ENCODE measurements at places on chromosomes 3 and 15.

GRCh38 chr3:58020783-58021071 is 12.5 kb downstream of the FLNB start:
- DNase-seq: no peak

DNA sequence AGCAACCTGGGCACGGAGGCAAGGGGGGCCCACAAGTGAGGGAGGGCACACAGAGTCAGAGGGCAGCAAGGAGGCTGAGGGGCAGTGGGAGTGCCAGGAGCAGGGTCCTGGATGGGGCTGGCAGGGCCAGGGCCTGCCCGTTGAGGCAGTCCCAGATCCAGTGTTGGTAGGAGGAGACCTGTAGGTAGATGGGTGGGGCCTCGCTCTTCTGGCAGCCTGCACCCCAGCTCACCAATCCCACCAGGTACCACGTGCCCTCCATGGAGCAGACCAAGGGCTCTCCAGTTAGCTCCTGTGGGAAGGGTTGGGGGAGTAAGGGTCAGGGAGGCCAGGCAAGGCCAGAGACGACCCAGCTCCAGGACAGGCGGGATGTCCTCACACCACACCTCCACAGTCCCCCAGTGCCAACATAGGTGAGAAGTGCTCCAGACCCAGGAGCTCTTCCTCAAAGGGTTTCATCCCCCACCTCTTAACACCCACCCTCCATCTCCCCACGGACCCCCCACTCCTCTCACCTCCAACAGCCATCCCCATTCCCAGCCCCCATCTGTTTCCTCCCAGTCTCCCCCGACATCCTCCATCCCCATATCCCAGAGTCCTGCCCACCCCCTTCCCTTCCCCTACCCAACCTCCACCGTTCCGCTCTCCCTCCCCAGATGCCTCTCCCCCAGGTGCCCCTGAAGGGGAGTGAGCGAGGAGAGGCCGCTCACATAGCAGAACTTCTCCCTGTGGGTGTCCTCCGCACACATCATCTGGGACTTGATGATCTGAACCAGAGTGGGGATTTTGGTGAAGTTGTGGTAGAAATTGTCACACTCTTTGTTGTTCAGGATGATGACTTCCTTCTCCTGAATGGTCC is 5.2 kb downstream of the PRSS50 start:
- DNase-seq: no peak

- DNase-seq: no peak
Observed at GRCh38 chr15:62712455-62712839, 330.1 kb upstream of the TPM1 start.

DNA sequence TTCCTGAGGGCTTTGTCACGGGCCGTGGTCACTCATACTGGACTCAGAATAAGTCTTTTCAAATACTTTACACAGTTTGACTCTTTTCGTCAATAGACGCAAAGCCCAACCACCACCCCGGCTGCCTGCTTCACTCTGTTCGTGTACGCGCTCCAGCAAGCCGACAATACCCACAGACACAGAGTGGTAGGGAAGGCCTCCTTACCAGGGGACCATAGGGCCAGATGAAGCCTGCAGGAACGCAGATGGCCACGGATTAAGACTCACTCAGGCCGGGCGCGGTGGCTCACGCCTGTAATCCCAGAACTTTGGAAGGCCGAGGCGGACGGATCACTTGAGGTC is 29.7 kb downstream of the EFCAB12 start:
- no peak for DNase-seq

DNA sequence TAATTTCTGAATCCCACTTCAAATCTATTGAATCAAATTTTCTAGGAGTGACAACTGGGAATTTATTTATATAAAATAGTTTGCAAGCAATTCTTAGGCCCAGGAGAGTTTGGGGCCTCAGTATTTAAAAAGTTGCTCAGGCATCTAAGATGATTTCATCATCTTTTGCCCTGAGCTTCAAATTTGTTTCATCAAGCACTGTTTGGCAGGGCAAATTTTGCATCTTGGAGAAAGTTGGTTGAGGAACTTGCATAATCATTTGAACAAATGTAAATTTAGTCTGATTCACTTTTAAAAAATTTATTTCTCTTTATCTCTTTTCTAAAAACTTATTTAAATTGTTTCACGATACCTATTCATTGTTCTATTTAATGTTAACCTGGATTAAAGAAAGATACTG is 702.8 kb downstream of the SI start:
- DNase-seq: no peak

- no peak for DNase-seq
Observed at GRCh38 chr3:186057594-186057993, 51.3 kb downstream of the ETV5 start.

- DNase-seq: no peak
Observed at GRCh38 chr15:78002996-78003395, 74.5 kb downstream of the TBC1D2B start.

GRCh38 chr3:54557538-54558428 is 370.1 kb downstream of the LRTM1 start:
- DNase-seq: no peak

- DNase-seq: no peak
Observed at GRCh38 chr3:29898171-29898965, 617.5 kb downstream of the RBMS3 start.

DNA sequence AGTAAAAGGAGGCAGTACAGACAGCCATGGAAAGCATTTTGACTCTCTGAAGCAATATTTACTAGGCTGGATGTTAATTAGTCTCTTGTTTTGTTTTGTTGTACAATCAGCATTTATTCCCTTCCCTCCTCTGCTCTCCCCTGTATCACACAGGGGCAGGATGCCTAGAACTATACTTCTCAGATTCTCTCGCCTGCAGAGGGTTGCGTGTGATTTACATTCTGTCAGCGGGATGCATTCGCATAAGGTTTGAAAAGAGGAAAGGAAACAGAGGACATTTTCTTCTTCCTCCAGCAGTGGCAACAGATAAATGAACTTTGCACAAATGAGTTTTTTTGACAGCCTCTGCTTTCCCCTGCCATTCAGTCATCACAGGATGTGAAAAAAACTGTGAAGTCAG is 188.3 kb downstream of the RSL24D1 start:
- DNase-seq: no peak

DNA sequence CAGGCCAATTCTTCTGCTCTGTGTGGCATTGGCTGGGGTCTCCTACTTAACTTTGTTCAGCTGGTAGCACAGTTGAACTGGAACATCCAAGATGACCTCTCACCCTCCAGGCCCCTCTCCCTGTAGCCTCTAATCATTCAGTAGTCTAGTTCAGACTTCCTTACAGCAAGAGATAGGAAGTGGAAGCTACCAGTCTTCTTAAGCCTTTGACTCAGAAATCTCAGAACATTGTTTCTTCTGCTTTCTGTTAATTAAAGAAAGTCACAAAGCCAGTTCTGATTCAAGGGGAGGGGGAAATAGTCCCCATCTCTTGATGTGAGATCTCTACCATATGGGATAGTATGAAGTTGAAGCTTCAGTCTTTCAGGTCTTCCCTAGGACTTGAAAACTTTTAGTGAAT is 18.8 kb upstream of the SACM1L start:
- no peak for DNase-seq

- DNase-seq: no peak
Observed at GRCh38 chr3:98733812-98734281, 29.3 kb upstream of the ST3GAL6 start.

DNA sequence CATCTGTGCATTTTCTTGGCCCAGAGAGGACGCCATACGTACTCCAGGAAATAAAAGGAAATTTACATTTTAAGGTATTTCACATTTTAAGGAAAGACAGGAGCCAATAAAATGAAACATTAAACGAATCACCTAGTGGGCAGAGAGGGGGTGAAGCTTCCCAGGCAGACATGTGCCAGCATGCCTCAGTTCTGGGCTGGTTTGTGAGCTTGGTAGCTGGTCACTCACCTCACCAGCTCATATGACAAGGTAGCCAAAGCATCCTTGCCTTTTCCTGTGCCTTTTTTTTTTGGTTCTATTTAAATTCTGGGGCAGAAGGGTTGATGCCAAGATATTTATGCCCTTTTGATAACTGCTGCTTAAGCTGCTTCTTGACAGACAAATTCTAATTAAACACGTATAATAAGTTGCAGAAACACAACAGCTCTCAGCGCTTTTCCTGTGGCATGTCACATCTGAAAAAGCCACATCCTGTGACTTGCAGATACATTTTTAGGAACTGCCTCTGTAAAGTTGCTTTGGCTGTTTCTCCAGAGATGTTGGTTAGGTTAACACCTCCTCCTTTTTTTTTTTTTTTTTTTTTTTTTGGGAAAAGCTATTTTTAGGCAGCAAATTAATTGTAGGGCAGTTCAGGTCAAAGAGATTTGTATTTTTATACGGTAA is 218.6 kb downstream of the PDCD6IP start:
- DNase-seq: no peak

- no peak for DNase-seq
Observed at GRCh38 chr3:174423936-174424335, 435.2 kb upstream of the NAALADL2 start.

DNA sequence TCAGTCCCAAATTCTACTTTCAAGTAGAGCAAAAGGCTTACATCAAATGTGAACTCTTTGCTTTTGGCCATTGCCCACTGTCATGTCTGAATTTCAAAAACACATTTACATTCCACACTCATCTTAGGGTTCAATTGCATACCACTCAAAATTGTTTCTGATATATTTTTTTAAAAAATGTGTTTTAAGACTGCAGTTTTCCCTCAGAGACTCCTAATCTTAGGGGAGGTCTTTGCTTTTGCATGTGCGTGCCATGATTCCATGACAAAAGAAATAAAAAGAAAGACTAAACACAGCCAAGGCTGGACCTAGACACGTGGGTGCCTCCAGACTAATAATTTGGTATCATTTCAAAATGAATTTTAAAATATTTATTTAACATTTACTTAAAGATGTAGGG is 396.8 kb upstream of the RASGRP1 start:
- no peak for DNase-seq

DNA sequence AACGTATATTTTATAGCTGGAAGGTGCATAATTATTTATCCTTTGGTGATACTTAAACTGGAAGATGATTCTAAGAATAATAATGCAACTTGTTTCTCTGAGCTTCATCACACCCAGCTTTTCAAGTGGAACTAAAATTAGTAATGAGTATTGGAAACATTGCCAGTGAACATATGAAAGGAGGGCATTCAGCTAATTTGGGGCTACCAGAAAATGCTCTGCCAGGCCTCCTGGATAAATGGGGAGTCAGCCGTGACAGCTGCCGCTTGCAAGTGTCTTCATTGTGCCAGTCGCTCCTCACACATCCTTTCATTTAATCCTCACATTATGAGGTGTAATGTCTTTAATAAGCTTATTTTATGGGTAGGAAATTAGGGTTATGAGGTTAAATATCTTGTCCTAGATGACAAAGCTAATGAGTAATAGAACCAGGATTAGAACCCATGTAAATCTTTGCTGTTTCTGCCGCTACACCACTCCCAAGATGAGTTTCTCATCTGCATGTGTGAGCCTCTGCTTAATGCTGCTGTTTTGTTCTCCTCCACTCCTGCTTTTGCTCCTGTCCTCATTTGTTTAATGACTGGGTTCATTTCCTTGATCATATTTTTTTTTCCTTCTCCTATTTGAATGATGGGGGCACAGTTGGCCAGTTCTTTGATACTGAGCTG is 155.7 kb downstream of the PLCL2 start:
- no peak for DNase-seq

DNA sequence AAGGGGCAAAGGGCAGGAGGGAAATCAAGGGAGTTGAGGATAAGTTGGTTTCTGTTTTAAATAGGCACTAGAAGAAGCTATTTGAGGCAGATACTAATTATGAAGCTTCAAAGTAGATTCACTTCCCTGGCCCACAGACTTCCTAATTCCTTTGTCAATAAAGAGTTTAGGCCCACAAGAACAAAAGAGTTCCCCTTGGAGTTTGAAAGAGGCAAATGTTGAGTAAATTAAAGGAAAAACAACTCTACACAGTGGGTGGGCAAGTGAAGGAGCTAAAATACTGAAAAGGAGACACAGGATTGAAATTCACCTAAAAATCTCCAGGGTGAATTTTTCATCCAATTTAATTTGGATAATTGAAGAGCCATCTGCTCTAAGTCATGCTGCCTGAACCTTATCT is 411.7 kb upstream of the RORA start:
- no peak for DNase-seq

DNA sequence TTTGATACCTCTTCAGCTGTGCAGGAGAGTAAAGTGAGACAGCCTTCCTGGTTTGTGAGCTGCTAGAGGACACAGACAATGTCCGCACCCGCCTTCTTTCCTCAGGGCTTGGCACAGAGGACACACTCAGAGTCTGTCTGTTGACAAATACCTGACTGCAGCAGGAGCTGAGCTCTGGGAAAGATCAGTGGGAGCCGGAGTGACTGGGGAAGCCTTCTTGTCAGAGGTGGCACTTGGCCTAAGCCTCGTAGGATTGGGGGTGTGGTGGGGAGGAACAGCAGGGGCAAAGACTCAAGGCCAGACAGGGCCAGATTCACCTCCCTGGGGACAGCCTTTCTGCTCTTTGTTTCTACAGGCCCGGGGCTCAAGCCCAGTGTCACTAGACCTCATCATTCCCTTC is 3.3 kb upstream of the IL17RC start:
- no peak for DNase-seq

- DNase-seq: no peak
Observed at GRCh38 chr15:44666210-44667038, 3.0 kb upstream of the SPG11 start.

- DNase-seq: no peak
Observed at GRCh38 chr15:54998661-54999060, 198.1 kb downstream of the RSL24D1 start.

DNA sequence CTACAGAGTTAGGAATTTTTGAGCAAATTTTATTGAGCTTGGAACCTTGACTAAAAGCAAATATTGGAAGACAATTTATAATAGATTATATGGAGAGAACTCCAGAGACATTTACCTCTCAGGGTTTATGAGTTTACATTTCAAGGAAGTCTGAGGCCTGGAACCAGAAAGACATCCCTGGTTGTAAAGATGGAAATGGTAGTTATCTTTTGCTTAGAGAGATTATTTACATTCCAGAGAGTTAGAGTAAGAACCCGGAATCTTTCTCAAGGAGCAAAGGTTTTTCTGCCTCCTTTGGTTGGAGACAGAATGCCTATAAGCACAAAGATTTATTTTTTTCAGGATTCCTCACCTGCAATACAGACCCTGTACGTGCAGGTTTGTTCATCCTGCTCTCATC is 458.1 kb downstream of the TBL1XR1 start:
- DNase-seq: no peak

GRCh38 chr3:4708230-4708629 is 215.1 kb downstream of the ITPR1 start:
- DNase-seq: no peak

GRCh38 chr3:13138833-13139145 is 65.6 kb upstream of the IQSEC1 start:
- DNase-seq: no peak

DNA sequence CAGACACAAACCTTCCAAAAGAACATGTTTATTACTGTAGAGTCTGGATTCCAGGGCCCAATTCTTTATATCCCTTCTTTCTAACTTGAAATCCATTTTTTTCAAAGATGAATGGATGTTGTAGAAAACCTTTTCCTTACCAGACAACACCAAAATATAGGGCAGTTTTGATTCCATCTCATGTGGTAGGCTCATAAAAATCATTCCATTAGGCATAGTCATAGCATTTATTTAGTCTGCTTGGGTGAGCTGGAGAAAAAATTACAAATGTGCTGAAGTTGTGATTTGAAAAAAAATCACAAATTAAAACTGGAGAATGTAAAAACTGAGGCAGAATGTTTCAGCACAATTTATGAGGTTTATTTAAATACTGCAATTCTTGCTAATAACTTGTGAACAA is 199.3 kb upstream of the TBC1D5 start:
- no peak for DNase-seq
